ENCODE measurements at places on chromosomes 6 and 20.

- no peaks in the 10 kb centered on the region for H3K27me3 ChIP-seq
- H3K4me1 ChIP-seq = no peaks in the 10 kb centered on the region
- no peak for DNase-seq
Observed at GRCh38 chr20:46568570-46569129, 18.2 kb upstream of the OCSTAMP start.

GRCh38 chr20:48166082-48166835 lies 381.0 kb upstream of the SULF2 start:
- no peak overlapping the region for H3K27ac ChIP-seq
- no peaks in the 10 kb centered on the region for H3K36me3 ChIP-seq
- no peaks in the 10 kb centered on the region for H3K4me1 ChIP-seq
- no peaks in the 10 kb centered on the region for H3K27me3 ChIP-seq

DNA sequence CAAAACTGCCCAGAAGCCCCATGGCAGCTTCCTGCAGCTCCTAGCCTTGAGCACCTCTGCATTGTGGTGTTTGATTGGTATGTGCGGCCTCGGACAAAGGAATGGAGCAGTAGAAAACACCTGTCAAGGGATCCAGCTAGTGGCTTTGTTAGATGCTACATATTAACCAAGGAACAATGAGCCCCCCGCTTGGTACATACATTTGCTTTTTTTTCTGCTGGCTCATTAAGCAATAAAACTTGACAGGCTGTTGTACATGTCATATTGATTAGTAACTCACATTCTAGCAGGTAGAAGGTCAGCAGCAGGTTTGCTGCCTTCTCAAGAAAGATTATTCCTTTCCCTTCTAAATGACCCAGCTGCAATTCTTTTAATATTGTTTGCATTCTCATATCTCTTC lies 937 bp downstream of the SPACA1 start:
- no peaks in the 10 kb centered on the region for H3K27me3 ChIP-seq
- H3K4me3 ChIP-seq = no peak overlapping the region
- DNase-seq = no peak
- no peaks in the 10 kb centered on the region for H3K4me1 ChIP-seq

- H3K4me1 ChIP-seq = peaks cover 3% of the 10 kb centered on the region
- no peak overlapping the region for H3K4me3 ChIP-seq
- no peak for DNase-seq
- peaks cover 36% of the 10 kb centered on the region for H3K36me3 ChIP-seq
- no peak overlapping the region for H3K27ac ChIP-seq
Observed at GRCh38 chr20:46058599-46059281, 29.7 kb downstream of the SLC12A5 start.

GRCh38 chr6:166168616-166169548 lies 1.2 kb upstream of the TBXT start:
- peaks cover 75% of the 10 kb centered on the region for H3K27me3 ChIP-seq
- no peak overlapping the region for H3K27ac ChIP-seq
- H3K4me1 ChIP-seq = peaks cover 8% of the 10 kb centered on the region
- H3K4me3 ChIP-seq = no peak overlapping the region
- no peaks in the 10 kb centered on the region for H3K36me3 ChIP-seq
- no peak for DNase-seq

- H3K4me3 ChIP-seq = no peak overlapping the region
- H3K27me3 ChIP-seq = no peaks in the 10 kb centered on the region
- H3K4me1 ChIP-seq = peaks cover 36% of the 10 kb centered on the region
- H3K27ac ChIP-seq = no peak overlapping the region
Observed at GRCh38 chr6:14464055-14464454, 346.5 kb downstream of the CD83 start.

DNA sequence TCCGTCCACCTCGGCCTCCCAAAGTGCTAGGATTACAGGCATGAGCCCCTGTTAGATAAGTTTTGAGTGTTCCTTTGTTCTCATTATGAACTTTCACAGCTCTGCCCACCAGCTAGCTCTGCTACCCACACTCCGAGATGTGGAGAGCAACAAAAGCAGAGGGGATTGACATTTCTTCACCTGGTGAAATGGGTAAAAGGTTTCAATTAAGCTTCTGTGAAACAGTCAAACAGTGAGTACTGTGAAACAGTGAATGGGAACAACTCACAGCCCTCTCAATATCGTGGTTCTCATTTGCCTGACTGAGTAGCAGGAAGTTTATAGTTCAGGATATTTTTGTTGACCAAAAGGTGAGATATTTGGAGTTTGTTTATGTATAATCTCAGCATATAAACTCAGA lies 412.8 kb downstream of the CD83 start:
- no peak for DNase-seq
- no peaks in the 10 kb centered on the region for H3K36me3 ChIP-seq
- H3K27me3 ChIP-seq = no peaks in the 10 kb centered on the region
- H3K4me1 ChIP-seq = no peaks in the 10 kb centered on the region
- H3K4me3 ChIP-seq = no peak overlapping the region
- H3K27ac ChIP-seq = no peak overlapping the region

DNA sequence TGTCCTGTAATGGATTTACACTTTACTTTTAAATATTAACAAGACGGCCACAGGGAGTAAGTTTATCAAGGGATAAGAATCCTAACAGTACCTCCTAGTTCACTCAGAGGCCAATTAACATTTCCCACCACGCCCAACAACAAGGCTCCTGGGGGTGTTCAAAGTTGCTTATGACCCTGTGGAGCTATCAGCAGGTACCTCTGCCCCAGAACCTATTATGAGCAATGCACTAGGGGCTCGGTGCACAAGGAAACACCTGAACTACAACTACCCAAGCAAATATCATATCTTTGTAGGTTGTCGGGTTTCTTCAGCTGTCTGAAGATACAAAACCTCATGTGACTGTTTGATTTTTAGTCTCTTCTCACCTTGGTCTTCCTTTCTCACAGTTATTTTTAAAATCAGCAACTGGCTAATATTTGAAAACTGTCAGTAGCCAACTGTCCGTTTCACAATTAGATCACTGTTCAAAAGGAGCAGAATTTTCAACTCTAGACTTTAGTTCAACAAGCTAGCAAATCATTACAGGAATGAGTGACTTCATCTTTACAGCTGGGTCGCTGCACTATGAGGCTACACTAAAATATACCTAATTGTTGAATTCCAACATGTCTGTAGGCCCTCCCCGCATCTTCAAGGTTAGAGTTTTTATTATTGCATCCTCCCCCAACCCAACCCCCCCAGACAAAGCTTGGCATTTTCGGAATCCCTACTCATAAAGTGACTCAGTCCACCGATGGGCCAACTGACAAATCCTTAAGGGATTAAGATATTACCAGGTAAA lies 38.1 kb downstream of the B4GALT5 start:
- no peak overlapping the region for H3K4me3 ChIP-seq
- no peak overlapping the region for H3K27ac ChIP-seq
- no peaks in the 10 kb centered on the region for H3K36me3 ChIP-seq

All from thymus (tissue), 14 donors.